NCI-H1436 (cell line): ENCODE measurements at places on chromosomes 3 and 15.

DNA sequence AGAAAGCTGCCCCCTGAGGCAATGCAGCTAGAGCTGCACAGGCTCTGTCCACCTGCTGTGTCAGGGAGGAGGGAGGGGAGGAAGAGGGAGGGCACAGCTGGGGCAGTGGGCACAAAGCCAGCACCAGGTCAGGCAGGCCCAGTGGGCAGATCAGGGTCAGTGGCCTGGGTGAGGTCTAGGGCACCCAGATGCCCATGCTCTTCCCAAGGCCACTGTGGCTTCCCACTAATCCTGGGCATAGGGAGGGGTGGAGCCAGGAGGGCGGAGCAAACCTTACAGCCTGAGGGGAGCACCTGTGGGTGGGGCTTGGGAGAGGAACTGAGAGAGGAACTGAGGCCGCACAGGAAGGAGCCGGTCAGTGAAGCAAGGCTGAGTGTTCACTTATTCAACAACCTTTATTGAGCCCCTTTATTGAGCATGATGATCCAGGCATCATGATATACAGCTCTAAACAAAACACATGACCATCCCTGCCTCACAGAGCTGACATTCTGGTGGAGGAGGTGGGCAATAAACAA lies 55.0 kb downstream of the RHCG start:
- no peak for DNase-seq

- DNase-seq: no peak
Observed at GRCh38 chr3:193174140-193174539, 66.9 kb upstream of the PLAAT1 start.

- DNase-seq: no peak
Observed at GRCh38 chr3:77370413-77370812, 330.5 kb downstream of the ROBO2 start.

GRCh38 chr15:85089929-85090597 lies 108.4 kb downstream of the PDE8A start:
- no peak for DNase-seq

- peak; percentile 35 for DNase-seq
Observed at GRCh38 chr3:128322030-128323022, 144.4 kb downstream of the DNAJB8 start.

- no peak for DNase-seq
Observed at GRCh38 chr3:35919160-35919559, 279.8 kb downstream of the ARPP21 start.

- DNase-seq: no peak
Observed at GRCh38 chr15:99441871-99442251, 123.9 kb upstream of the MEF2A start.

- DNase-seq: no peak
Observed at GRCh38 chr3:29466442-29466841, 185.6 kb downstream of the RBMS3 start.

DNA sequence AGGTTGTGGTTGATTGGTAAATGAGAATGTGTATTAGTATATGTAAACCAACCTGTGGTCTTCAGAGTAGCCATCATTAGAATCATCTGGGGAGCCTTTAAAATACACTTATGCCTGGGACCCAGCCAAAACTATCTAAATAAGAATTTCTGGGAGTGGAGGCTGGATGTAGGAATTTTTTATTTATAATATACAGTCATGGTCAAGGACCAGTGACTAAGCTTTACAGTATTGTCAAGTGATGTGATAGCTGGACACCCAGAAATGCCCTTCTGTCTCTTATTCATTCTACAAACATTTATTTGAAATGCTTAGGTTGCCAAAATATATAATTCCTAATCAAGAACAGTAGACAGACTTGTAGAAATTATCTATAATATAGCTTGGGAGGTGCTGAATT lies 132.2 kb downstream of the MBNL1 start:
- DNase-seq: no peak

DNA sequence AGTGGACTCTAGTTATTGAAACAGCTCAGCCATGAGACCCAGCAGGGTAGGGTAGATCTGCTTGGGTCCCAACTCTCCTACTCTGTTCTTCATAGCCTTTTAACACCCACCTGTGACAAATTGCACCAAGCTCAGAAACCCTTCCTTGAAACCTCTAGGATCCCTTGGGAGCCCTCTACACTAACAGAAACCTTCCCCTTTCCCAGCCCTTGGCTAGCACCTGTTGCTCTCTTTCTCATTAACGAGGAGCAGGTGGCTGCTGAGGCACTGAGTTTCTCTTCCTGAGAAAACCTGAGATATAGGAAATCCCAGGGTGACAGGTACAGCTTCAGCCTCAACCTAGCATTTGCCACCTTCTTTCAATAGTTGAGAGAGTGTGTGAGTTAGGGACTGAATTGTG lies 88.3 kb upstream of the CLSTN2 start:
- peak; percentile 98 for DNase-seq

DNA sequence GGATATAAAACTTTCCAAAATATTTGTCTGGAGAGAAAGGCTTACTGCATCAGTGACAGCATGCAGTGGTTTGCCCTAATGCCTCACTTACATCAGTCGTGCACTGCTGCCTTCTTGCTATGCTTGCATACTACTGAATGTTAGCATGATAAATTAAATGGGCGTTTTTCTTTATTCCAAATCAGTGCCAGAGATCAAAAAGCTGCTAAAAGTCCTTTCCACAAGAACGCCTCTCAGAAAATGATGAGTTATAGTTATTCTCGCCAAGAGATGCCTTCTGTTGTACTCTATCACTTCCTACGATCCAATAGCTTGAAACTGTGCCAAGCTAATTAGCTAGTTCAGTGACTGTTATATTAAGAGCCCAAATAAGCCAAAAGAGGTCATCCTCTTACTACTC lies 345.8 kb upstream of the ROBO2 start:
- DNase-seq: no peak

DNA sequence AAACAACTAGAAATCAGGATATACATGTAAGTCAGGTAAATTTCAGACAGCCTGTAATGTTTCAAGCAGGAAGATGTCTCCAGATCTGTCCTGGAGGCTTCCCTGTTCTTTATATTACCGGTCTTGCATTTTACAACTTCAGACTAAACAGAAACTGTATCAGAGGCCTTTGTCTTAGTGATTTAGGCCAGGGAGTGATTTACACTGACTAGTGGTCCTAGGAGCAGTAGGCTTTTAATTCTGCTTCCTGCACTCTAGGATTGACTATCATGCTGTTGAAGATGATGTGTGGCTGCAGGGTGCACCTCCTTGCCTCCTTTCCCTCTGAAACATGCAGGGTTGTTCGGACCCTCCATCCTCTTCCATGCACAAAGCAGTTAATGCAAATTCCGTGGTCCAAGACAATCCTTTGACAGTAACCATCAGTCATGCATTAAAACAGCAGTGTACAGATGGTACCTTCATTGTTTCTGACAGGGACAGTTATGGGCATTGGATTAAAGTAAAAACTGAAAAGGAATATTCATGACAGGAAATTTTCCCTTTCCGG lies 27.6 kb downstream of the CHRNA7 start:
- DNase-seq: no peak

DNA sequence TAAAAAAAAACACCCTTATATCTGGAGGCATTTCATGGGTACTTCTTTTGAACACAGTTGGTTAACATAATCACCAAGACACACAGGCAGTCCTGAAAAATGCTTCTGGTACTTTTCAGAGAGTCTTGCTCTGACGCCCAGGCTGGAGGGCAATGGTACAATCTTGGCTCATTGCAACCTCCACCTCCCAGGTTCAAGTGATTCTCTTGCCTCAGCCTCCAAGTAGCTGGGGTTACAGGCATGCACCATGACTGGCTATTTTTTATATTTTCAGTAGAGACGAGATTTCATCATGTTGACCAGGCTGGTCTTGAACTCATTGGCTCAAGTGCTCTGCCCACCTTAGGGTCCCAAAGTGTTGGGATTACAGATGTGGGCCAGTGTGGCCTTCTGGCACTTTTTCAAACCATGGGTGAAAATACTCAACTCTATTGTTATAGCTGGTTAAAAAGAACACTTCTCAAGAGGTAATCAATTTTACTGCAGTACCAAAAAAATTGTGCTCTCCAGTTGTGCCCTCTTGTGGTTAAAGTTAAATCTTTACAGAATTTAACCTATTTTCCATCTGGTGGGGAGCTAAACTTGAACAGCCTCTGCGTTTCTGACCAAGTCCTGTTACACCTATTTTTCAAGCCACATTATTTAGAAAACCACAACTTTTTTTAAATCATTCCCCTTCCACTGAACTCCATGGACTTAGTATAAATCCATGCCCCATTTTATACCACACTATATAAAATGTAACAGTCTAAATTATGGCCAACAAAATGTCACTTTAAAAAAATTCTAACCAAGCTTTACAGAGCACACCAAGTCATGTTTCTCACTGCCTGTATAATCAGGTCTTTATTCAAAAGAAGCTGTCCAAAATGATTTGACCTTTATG lies 1.2 kb upstream of the SNAPC5 start:
- no peak for DNase-seq

DNA sequence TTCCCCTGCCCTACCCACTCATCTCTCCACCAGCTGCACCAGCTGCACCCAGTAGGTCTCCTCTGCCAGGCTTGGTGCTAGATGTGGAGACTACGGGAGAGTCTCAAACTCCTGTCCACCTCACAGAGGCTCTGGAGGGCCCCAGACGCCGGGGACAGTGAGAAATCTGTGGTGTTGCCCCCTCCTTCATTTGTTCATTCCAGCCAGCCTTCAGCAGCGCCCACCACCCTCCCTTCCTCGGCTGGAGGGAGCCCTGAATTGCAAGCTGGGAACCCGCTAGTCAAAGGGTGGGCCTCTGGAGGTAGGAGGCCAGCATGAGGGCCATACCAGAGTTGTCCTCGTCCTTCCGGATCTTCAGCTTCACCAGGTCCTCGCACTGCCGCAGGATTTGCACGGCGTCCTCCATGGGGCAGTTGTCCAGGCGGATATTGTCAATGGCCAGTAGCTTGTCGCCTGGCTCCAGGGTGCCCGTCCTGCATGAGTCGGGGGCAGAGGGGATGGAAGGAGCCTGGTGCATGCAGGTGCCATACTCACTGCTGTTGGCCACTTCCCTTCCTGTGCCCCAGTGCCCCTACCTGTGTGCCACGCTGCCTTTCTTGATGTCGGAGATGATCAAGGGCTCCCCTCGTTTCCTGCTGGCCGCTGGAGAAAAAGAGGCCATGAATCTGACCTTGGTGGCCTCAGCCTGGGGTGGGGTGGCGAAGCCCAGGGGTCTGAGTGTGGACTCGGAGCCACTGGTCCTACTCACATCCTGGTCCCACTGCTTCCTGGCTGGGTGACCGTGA lies 29.1 kb downstream of the GRIP2 start:
- no peak for DNase-seq

DNA sequence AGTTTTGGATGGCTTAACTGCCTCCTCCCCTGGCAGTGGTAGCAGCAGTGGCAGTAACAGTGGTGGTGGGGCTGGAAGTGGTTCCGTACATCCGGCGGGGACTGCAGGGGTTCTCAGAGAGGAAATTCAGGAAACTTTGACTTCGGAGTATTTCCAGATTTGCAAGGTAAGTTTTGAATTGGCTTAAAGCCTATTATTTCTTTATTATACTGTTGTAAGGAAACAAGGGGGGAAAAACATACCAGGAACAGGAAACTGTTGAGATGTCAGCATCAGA lies 1.5 kb downstream of the STXBP5L start:
- no peak for DNase-seq

- no peak for DNase-seq
Observed at GRCh38 chr15:91660174-91660649, 193.3 kb upstream of the SLCO3A1 start.

GRCh38 chr3:12073106-12073505 lies 68.9 kb downstream of the SYN2 start:
- DNase-seq: no peak

GRCh38 chr15:53213336-53213735 lies 423.2 kb upstream of the ONECUT1 start:
- no peak for DNase-seq

GRCh38 chr3:9499455-9500107 lies 54.0 kb downstream of the LHFPL4 start:
- DNase-seq: no peak

DNA sequence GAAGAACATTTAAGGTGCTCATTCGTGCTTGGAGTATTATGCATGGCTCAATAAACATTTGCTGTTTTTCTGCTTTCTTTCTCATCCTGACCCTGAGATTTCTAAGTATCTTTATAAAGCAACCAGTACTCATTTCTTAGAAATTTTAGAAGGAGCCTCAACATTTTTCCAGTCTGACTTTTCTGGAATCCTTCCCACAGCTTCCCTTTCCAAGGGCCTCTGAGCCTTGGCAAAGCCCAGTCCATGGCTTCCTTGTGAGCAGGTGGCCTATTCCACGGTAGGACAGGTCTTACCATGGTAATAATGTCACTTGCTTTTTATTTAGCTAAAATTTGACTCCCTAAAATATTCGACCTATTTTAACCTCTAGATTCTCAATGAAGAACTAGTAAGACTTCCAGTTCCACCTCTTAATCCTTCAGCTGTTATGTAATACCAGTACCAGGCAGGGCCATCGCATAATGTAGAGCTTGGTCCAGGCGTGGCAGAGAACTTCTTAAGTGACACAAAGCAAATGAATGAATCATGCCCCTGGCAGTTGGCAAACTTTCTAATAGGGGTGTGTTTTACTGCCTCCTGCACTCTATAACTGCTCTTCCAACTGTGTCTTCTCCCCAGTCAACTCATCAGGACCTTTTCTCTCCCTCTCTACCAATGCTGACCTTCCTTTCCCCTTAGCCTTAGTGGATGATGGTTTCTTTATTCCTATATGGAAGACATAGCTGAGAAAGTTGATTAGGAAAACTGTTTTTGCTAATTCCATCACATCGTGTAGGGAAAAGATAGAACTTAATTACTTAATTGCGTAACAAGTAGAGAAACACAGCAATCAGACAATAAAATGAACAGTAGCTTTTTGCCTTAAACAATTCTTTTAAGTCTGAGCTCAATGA lies 894 bp upstream of the TM4SF4 start:
- DNase-seq: no peak

DNA sequence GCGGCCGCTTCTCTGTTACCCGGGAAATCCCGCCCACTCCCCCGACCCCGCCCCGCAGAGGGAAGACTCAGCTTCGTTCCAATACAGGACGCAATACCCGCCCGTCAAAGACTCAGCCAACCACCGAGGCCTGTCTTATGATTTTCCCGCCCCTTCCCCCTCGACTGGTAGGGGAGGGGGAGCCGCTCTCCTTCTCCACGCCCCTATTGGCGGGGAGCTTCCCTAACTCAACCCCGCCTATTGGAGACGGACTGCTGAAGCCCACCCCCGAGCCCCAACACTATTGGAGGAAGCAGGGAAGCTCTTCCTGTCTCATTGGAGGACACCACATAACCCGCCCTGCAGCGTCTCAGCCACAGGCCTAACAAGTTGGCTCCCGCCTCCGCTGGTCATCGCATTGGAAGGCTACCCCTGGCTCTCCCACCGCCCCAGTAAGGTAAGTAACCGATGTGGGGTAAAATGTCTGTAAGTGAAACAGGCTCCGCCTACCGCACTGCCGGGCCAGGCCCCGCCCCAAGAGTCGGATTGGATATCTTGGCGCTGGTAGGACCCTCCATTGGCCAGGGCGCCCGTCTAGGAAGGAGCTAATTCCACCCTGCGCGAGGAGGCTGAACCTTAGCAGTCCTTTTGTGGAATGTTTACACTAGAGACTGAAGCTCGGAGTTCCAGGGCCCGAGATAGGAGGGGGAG lies at the start of gene SIN3A:
Gene SIN3A, minus strand, starts transcription at position 17 of the 690 bp plus-strand sequence. CDS start 21,315 bp downstream, outside the sequence.
- DNase-seq: peak; percentile 100

DNA sequence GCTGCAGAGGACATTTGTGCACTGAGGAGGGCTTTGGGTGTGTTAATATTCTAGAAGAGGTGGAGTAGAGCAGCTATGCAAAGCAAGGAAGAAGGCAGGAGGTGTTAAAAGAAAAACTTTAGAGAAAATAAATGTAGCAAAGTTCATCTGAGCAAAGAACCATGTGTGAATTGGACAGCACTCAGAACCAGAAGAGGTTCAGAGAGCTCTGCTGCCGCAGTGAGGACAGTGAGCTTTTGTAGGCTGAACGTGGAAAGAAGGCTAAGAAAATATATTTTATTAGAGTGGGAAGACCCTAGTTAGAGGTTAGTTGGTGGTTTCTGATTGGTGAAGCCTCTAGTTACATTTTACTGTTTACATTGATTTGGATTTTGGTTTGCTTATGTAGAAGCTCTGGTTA lies 50.7 kb downstream of the ST6GAL1 start:
- DNase-seq: no peak
